Iris pigment epithelial cell (primary cell): ENCODE measurements at places on chromosomes 4 and X.

- no peak for DNase-seq
Observed at GRCh38 chrX:23387550-23388184, 53.0 kb downstream of the PTCHD1 start.

DNA sequence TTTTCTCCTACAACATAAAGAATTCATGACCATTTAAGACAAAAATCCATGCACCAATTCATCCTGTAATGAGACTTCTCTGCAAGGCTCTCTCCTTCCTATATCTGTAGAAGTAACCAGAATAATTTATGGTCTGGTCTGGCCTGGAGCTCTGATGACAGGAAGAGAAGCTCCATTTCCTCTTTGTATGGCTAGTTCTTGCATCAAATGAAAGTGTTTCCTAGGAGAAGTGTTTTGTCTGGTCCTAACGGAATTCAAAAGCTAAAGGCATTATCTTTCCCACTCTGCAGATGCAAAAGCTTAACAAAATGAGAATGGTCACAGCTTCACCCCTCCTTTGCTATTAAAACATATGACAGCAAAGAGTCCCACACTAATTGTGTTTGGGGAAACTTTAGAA is 55.1 kb downstream of the SPATA18 start:
- DNase-seq: no peak

DNA sequence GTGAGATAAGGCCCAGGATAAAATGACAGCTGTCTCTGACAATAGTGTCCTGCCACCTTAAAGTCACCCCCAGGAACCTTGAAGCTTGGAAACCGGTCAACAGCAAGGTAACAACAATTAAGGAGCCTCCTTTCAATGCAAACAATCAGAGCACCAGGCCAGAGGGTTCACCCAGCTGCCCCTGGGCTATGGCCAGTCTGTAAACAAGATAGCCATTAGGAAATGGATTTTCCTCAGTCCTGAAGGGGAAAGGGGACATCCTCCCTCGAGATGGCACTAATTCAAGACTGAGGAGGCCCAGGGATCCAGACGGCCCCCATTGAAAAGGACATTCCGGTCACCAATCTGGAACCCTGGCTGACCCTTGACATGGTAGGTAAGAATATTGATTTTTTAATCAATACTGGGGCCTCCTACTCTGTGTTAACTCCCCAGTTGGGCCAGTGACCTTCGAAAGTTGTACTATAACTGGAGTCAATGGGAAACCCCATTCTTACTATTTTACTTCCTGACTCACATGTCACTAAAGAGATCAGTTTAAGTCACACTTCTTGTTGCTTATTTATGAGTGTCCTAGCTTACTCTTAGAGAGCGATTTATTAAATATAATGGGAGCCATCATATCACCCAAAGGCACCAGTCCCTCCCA is 61.7 kb upstream of the CT45A1 start:
- no peak for DNase-seq

DNA sequence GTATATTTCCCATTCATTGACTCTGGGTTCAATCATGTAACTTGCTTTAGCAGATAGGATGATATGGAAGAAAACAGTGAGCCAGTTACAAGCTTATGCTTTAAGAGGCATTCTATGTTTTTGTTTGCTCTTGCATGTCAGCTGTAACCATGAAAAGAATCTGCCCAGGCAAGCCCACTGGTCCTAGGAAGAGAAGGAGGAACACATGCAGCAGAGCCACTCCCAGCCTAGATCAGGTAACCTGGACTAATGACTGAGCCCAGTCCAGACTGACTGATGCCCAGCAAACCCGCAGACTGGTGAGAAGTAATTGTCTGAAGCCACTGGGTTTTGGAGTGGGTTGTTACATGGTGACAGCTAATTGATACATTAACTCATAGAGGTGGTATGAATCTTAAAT is 167.9 kb downstream of the COL4A6 start:
- no peak for DNase-seq

- no peak for DNase-seq
Observed at GRCh38 chr4:150336676-150337412, 245.1 kb upstream of the MAB21L2 start.

- DNase-seq: peak; percentile 12
Observed at GRCh38 chr4:86497131-86497530, 97.0 kb upstream of the PTPN13 start.

- no peak for DNase-seq
Observed at GRCh38 chr4:82969414-82969813, 41.2 kb downstream of the LIN54 start.

- DNase-seq: no peak
Observed at GRCh38 chr4:25743971-25744370, 88.3 kb downstream of the SLC34A2 start.

DNA sequence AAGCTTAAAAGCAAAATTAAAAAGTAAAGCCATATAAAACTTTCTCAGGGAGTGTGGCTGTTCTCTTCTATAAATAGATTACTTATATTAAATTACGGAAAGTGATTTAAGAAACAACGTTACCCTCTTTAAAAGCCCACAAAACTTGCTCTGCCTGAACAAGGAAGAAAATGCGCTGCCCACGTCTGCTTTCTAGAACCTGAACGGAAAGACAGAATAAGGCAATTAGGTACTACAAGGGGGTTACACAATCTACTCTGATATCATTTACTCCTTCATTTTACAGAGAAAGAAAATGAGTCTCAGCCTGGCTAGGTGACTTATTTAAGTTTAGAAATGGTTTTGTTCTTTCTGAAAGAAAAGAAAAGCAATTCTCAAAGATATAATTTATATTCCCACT is 147.2 kb downstream of the RNF150 start:
- DNase-seq: no peak

DNA sequence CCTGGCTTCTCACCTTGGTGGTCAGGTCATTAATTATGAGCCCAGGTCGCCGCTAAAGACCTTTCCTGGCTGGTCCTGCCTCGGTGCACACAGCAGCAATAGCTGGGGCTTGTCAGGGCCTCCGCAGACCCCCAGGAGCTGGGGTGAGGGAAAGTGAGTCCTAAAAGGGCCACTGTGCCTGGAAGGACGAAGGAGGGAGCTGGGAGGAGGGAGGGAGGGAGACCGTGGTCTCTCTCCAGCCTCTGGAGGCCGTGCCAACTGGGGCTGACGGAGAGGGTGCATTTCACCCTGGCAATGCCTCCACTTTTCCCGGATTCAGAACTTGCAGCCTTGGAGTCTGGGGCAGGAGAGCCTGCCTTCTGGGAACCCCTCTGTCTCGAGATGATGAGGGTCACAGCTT is 60.4 kb downstream of the CRLF2 start:
- no peak for DNase-seq

GRCh38 chr4:4923201-4923600 is 63.7 kb downstream of the MSX1 start:
- no peak for DNase-seq

DNA sequence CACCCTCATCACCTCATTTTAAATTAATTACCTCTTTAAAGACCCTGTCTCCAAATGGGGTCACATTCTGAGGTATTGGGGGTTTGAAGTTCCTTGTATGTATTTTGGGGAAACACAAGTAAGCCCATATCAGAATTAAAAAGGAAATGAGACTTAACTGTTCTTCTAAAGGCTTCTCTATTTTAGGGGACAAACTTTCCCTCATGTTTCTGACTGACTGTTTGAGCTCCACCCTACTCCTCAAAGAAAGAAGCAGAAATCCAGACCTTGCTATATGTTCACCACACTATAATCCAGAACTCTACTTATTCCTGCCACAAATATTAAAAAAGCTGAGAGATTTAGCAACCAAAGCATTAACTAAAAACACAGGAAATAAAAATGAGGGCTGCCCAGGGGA is 258.8 kb downstream of the ARHGAP24 start:
- no peak for DNase-seq

DNA sequence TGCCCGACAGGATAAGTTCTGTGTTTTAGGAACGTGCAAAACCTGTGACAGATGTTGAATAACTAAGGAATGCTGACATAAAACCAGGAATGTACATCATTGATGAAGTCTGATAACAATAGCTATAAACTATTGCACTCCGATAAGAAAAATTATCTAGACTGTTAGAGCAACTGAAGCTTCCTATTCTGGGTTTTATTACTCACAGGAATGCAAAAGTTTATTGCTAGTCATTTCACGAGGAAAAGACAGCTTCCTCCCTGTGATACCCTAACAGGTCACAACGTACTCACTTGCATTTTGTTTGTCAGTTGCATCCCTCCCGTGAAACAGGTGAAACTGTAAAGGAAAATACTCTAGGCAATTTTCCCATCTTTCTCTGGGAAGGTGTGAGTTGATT is 65.9 kb downstream of the CLDN22 start:
- no peak for DNase-seq

DNA sequence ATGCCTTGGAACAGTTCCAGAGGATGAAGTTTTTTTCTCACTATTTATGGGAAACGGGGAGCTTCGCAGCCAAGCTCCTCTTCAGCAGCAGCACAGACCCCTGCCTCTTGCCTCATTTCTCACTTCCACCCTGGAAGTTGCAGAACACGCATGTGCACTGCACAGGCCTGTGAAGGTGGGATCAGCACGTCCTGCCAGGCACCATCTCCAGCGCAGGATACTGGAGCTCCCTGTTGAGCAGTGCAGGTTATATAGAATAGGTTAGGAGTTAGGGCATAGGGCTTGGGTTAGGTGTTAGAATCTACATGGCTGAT is 110.1 kb upstream of the CENPE start:
- no peak for DNase-seq

DNA sequence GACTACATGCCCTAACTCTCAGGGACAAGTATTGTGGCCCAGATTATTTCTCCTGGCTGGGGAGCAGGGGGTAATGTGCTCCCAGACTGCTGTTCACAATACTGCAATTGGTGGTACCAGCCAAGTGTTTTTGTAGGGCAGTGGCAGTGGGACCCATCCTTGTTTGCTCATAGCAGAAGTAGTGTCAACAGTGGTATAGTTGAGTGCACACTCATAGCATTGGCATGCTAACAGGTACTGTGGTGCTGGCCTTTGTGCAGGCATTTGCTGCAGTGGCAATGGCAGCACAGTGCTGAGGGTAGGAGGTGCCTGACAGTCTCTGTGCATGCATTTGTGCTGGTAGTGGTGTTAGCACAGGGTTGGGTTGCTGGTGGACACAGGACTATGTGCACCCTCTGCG is 995.0 kb downstream of the SH3BGRL start:
- no peak for DNase-seq

GRCh38 chr4:111937368-111937767 is 207.9 kb upstream of the FAM241A start:
- DNase-seq: peak; percentile 47

- peak; percentile 91 for DNase-seq
Observed at GRCh38 chr4:76301068-76301774, 5.3 kb upstream of the STBD1 start.

DNA sequence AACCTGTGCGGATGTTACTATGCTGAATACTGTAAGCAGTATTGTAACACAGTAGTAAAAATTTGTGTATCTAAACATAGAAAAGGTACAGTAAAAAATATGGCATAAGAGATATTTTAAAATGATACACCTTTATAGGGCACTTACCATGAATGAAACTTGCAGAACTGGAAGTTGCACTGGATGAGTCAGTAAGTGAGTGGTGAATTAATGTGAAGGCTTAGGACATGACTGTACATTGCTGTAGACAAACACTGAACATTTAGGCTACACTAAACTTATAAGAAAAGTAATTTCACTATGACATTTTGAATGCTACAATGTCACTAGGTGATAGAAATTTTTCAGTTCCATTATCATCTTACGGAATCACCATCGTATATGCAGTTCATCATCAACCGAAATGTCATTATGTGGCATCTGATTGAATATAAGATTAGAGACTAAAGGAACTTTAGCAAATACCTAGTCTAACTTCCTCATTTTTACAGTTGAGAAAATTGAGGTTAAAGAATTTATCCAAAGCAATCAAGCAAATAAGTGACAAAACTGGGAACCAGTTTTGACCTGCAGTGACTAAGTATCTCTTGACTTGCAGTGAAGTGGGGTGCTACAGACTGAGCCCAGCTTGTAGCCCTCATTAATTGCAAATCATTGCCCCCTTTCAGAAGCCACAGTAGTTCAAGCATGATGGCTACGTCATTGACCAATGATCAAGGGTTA is 55.3 kb downstream of the EGF start:
- peak; percentile 61 for DNase-seq

GRCh38 chr4:10750714-10751113 is 66.1 kb upstream of the CLNK start:
- no peak for DNase-seq

DNA sequence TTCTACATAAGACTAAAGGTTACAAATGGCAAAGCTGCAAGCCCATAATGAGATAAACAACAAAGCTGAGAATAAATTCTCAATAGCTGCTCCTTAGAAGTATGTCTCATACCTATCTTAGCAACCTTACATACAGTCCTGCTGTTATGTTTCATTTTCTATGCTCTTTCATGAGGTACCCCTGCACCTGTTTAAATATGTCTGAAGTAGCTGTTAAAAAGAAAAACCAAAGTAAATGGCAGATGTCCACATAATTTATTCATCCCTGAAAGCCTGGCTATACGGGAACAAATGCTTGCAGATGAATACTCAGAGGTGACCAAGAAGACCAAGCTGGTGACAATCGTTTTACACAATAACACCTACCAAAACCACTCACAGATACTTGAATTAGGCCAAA is 22.5 kb downstream of the PPA2 start:
- DNase-seq: no peak

DNA sequence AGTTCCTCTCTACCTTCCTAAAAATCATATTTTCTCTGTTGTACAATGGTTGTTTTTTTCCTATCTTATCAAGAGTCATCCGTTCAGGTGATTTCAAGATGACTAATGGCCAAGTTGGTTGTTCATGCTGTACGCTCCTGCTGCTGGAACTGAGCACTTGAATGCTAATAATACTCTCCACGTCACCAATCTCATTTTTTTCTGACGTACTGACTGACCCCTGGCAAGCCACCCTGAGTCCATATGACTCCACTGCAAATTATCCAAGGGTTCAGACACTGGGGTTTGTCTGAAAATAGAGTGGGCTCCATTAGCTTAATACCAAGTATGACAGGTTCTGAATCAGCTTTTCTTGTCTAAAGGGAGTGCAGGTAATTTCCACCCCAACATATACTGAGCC is 21.1 kb upstream of the GPR50 start:
- no peak for DNase-seq
